ENCODE measurements at places on chromosomes 11 and 22. TPM values are rescaled to one million over a fixed set of nuclear protein-coding genes. Genes with fewer than 3 reads are reported as not detected.

DNA sequence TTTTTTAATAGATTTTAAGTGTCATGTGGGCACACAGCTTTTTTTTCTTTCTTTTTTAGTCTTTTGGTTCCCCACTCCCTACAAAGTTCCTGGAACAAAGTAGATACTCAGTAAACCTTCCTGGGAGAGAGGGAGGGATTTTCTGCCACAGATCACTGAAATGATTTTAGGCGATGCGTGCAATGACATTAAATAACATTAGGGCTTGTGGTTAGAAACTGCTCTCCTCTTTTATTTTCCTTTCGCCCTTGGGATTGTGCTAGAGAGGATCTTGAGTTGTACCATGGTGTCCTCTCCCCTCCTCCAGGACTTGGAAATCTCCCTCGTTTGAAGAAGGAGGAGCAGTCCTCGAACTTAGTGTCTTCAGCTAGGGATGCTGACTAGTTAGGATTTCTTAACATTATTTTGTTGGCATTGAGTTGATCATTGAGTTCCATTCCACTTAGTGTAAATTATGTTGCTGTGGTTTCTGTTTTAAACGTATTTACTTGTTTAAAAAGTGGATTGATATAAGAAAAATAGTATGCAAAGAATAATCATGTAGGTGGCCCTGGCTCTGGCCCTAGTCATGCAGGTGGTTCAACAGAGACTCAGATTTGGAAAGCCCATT, 88.4 kb downstream of the TRAF6 start:
- H3K27me3 ChIP-seq = no peaks in the 10 kb centered on the region
- H3K36me3 ChIP-seq = no peaks in the 10 kb centered on the region
- no peak overlapping the region for H3K27ac ChIP-seq
- no peak overlapping the region for H3K4me3 ChIP-seq

DNA sequence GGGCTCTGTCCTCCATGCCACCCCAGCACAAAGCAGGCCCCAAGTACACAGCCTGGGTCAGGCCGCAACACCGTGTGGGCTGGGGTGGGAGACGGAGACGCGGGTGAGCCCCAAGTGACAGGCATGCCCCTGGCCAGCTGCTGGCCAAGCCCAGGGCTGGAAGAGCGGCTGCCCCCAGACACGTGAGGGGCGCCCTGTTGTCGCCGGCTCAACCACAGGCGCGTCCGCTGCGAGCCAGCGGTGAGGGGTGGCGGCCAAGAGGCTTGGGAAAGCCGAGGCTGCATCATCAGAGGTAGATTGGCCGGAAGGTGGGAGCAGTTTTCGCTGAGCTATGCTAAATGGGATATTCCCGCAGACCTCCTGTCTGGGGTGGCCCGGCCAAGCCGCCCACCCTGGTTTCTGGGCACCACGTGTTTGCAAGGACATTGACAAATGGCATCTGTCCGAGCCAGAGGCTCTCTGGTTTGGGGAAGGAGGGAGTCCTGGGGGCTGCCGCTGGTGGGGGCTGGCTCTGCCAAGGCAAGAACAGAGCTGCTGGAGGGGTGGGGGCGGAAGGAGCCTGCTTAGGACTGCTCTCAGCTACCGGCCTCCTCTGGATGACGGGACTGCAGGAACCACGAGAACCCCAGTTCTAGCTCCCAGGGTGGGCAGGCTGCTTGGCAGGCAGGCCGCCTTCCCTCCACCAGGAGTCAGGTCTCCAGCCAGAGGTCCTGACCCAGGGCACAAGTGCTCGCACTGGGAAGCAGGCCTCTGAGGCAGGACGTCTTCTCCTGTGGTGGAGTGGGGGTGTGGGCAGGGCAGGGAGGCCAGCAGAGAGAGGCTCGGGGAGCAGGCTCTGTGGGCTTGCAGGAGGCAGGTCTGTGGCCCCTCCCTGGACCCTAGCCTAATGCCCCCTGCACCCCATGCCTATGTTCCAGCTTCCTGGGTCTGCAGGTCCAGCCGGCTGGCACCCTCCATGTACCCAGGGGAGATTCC, 552 bp downstream of the PRR33 start:
- H3K4me3 ChIP-seq = no peak overlapping the region
- peak overlapping the region; percentile 29 for H3K27ac ChIP-seq
- H3K4me1 ChIP-seq = peaks cover 10% of the 10 kb centered on the region
- H3K27me3 ChIP-seq = no peaks in the 10 kb centered on the region
- no peak for DNase-seq

- no peak for DNase-seq
- H3K27ac ChIP-seq = no peak overlapping the region
- no peak overlapping the region for H3K4me3 ChIP-seq
- no peaks in the 10 kb centered on the region for H3K36me3 ChIP-seq
- no peaks in the 10 kb centered on the region for H3K4me1 ChIP-seq
Observed at GRCh38 chr11:128970598-128971190, 28.0 kb upstream of the TP53AIP1 start.

DNA sequence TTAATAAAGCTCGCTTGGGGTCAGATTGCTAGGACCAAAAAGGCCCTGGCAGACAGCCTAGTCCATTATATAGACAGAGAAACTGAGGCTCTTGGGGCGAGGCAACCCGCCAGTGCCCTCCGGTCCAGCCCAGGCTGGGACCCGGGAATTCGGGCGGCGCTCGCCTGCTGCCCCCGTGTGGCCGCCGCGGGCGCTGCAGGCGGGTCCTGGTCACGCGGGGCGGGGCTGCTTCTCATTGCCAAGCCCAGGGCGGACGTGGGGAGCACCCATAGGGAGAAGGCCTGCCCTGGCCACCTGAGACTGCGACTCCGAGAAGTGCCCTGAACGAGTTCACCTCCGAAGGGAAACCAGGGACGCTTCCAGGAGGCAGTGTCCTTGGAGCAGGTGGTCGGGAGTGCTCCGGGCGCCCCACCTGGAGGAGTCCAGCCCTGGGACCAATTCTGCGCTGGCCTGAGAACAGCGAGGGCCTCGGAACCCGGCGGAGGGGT, 36.0 kb upstream of the CSNK1E start:
- H3K4me1 ChIP-seq = no peaks in the 10 kb centered on the region
- H3K27me3 ChIP-seq = no peaks in the 10 kb centered on the region
- DNase-seq = peak; percentile 48

DNA sequence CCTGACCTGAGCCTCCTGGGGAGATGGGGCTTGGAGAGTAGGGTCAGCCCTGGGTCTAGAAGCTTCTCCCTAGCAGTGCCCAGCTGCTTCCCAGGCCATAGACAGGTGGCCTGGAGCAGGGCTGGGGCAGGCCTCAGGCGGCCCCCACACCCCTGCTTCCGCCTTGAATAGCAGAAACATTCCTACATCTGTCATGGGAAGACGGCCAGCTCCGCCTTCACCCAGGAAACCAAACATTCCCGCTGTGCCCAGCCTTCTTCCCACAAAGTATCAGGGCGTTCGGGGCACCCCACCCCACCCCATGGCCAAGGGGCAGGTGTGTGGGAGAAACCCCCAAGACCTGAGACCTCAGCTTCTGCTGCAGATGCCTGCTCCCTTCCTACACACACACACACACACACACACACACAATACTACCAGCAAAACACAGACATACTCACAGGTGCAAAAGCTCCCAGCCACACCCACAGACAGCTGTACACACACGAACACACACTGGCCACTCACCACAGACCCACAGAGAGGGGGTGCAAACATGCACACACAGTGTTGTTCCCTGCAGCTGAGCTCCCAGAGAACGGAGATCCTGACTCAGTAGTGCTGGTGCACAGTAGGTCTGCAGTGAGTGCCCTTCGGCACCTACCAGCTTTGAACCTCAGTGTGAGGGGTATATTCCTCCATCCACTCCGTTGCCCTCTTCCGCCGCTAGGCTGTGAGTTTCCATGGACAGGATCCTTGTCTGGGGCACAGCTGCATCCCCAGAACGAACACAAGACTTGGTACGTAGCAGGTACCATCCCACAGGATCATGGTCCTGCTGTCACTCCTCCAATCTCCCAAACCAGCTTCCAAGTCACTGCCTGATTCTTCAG, 37.4 kb downstream of the PDGFB start:
- H3K4me3 ChIP-seq = no peak overlapping the region
- H3K27ac ChIP-seq = peak overlapping the region; percentile 20
- peaks cover 19% of the 10 kb centered on the region for H3K4me1 ChIP-seq
- no peaks in the 10 kb centered on the region for H3K36me3 ChIP-seq
- H3K27me3 ChIP-seq = no peaks in the 10 kb centered on the region

C11orf65 gene
- total RNA-seq = 0.59 TPM

KRTAP5-4 gene
- not detected for total RNA-seq

NAALADL1 gene
- total RNA-seq = 21.0 TPM

- no peaks in the 10 kb centered on the region for H3K4me1 ChIP-seq
- no peak for DNase-seq
- no peak overlapping the region for H3K27ac ChIP-seq
- no peaks in the 10 kb centered on the region for H3K36me3 ChIP-seq
Observed at GRCh38 chr11:63521896-63522295, 14.7 kb upstream of the PLAAT4 start.

- H3K27me3 ChIP-seq = no peaks in the 10 kb centered on the region
- peak overlapping the region; percentile 17 for H3K27ac ChIP-seq
- no peak overlapping the region for H3K4me3 ChIP-seq
- no peak for DNase-seq
Observed at GRCh38 chr22:31339148-31339832, 6.9 kb downstream of the PATZ1 start.

DNA sequence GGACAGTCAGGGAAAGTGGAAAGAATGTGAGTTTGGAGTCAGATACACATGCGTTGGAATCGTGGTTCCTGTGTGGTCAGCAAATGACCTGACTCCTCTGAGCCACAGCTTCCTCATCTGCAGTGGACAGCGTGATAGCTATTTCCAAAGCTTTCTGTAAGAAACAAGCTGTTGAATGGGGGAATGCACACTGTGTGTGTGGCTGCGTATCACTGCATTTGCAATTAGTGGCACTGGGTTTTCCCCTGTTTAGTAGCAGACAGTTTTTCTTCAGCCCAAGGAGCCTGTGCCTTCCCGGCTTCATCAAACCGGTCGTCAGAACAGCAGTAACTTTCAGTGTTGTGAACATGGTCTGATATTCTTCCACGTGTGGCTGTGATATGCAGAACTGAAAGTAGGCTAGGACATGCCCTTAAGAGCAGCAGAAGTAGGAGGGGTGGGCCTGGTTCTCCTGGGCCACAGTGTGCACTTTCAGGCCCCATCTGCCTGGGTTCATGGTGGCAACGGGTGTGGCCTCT, 121.5 kb downstream of the RRAS2 start:
- H3K4me1 ChIP-seq = peaks cover 12% of the 10 kb centered on the region
- H3K4me3 ChIP-seq = no peak overlapping the region
- DNase-seq = no peak
- no peaks in the 10 kb centered on the region for H3K27me3 ChIP-seq
- no peaks in the 10 kb centered on the region for H3K36me3 ChIP-seq
- no peak overlapping the region for H3K27ac ChIP-seq

DNA sequence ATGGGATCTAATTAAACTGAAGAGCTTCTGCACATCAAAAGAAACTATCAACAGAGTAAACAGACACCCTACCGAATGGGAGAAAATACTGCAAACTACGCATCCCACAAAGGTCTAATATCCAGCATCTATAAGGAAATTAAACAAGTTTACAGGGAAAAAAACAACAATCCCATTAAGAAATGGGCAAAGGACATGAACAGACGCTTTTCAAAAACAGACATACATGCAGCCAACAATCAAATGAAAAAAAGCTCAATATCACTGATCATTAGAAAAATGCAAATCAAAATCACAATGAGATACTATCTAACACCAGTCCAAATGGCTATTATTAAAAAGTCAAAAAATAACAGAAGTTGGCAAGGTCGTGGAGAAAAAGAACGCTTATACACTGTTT, 117.5 kb downstream of the FCHSD2 start:
- H3K4me1 ChIP-seq = no peaks in the 10 kb centered on the region
- no peaks in the 10 kb centered on the region for H3K27me3 ChIP-seq
- H3K4me3 ChIP-seq = no peak overlapping the region
- peaks cover 23% of the 10 kb centered on the region for H3K36me3 ChIP-seq

DNA sequence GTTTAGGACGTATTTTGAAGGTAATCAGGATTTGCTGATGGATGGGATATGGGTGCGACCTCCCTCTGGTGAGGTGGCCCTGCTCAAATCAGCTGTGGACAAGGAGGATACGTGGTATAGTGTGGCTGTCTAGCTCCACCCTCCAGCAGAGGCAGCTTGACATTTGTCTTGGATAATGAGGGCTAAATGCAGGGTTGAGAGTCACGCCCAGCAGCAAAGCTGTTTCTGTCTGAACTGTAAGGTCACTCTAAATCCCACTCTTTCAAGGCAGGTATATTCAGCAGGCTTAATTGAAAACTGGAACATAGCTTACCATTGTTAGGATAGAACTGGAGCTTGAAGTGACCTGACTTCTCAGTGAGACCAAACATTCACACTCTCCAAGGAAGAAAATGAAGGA, 98.7 kb downstream of the SWAP70 start:
- DNase-seq = no peak
- no peak overlapping the region for H3K27ac ChIP-seq
- no peaks in the 10 kb centered on the region for H3K36me3 ChIP-seq

TEF gene
- total RNA-seq = 38.7 TPM

TREH gene
- not detected for total RNA-seq

ZBTB16 gene
- 756 TPM for total RNA-seq

DNA sequence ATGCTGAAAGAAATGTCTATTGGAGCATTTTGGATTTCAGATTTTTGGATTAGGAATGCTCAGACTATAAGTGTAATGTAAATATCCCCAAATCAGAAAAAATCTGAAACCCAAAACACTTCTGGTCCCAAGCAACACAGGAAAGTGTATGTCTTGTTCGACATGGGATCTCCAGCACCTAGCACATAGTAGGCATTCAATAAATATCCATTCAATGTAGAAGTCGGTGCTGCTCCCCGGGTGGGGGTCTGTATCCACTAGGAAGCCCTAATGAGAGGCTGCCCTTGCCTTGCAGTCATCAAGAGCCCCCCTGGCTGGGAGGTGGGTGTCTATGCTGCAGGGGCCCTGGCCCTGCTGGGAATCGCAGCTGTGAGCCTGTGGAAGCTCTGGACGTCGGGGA, 11.4 kb downstream of the SYT12 start:
- H3K36me3 ChIP-seq = no peaks in the 10 kb centered on the region
- no peak overlapping the region for H3K27ac ChIP-seq
- H3K4me1 ChIP-seq = peaks cover 13% of the 10 kb centered on the region
- no peak for DNase-seq
- H3K27me3 ChIP-seq = no peaks in the 10 kb centered on the region

GRCh38 chr11:125594958-125595357, 2.3 kb downstream of the STT3A start:
- DNase-seq = no peak
- no peaks in the 10 kb centered on the region for H3K27me3 ChIP-seq
- H3K27ac ChIP-seq = no peak overlapping the region
- no peak overlapping the region for H3K4me3 ChIP-seq

- H3K27me3 ChIP-seq = no peaks in the 10 kb centered on the region
- H3K4me3 ChIP-seq = no peak overlapping the region
- H3K36me3 ChIP-seq = peaks cover 5% of the 10 kb centered on the region
- DNase-seq = no peak
Observed at GRCh38 chr22:43337385-43337784, 5.8 kb downstream of the SCUBE1 start.

SOX6 gene
- total RNA-seq = 23.8 TPM

All from tibial nerve (tissue), 4 donors.